Fibroblast of skin of right biceps (primary cell): ENCODE measurements at places on chromosomes 12 and 14.

- peak; percentile 21 for DNase-seq
Measured at GRCh38 chr12:89825591-89826449, 117.2 kb upstream of the ATP2B1 start.

- DNase-seq, result peak; percentile 53
Measured at GRCh38 chr14:64232095-64232838, 61.9 kb downstream of the ESR2 start.

DNA sequence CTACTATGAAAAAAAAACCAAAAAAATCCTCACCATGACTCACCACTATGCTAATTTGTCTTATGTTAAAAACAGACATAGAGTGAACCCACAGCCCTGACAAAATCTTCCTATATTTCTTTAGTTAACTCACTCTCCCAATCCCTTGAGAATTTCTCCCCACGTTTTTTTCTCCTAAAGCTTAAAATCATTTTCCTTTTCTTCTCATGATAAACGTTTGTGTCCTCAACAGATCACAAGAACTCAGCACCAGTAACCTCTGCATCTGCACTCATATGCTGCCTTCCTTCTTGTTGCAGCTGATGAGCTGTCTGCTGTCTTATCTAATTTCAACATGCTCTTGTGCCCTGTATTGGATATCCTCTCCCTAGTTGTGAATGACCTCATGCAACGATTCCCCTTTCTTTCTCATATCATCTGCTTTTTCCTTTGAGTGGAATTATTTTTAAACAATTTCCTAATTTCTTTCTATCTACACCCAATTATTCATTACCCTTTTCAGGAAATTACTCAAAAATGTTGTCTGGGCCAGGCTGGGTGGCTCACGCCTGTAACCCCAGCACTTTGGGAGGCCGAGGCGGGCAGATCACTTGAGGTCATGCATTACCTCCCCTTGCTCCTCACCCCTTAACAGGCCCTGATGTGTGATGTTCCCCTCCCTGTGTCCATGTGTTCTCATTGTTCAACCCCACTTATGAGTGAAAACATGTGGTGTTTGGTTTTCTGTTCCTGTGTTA lies 427.5 kb upstream of the MGAT4C start:
- peak; percentile 70 for DNase-seq

- no peak for DNase-seq
Measured at GRCh38 chr12:124928912-124929530, 14.6 kb upstream of the UBC start.

DNA sequence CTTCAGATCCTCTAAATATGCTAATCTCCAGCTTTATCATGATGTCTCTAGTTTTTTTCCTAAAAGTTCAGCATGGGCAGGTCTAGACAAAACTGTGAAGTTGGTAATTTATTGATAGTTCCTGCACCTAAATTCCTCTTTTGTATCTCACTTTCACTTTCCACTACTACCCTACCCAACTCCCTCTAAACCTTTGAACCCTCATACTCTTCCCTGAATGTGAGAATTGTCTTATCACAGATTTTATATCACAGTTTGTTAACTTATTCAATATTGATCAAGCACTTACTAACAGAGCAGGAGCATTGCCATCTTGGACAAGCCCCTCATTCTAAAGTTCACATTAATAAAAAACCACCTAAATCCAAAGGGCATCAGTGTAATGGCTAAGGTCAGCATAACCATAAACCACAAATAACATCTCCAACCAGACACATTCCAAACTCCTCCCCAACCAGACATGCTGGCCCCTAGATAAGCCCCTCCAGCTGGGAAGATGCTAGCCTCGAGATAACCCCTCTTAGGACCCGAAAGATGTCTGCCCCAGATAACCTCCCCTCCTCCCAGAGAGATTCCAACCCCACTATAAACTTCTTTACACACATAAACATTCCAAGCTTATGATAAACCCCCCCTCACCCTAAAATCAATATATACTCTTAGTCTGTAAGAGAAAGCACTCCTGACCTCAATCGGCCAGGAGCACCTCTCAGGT lies 78.7 kb downstream of the FSCB start:
- no peak for DNase-seq

DNA sequence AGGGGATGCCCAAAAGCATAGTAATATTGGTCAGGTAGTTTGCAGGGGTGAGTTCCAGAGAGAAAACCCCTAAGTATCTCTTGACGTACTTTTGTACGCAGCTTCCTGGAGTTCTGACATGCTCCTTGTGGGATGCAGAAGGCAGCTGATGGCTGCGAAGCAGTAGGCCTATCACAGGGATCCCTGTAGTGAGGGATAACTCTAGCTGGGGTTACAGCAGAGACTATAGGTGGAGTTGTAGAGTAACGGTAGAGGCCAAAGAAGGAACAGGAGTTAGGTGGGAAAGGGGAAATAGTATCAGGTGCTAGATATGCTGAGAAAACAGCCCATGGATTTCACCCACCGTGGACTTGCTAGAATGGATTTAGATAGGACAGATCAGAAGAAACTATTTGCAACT lies 37.3 kb downstream of the MGST1 start:
- DNase-seq, result no peak

DNA sequence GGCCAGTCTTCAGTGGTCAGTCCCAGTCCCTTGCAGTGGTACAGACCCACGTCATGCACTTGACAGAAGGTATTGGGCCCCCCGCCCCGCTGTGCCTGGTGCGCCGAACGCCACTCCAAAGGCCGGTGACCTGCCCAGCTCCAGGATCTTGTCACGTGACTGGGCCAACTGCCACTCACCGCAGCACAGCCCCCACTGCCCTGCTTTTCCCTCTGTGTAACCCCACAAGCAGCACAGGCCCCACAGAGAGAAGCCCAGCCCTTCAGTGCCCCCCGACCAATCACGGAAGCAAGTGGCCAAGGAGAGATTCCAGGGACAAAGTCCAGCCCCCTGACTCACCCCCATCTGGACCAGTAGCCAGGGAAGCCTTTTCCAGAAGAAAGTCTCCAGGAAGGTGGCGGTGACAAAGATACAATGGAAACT lies 498 bp downstream of the GPR132 start:
- DNase-seq, result peak; percentile 63

DNA sequence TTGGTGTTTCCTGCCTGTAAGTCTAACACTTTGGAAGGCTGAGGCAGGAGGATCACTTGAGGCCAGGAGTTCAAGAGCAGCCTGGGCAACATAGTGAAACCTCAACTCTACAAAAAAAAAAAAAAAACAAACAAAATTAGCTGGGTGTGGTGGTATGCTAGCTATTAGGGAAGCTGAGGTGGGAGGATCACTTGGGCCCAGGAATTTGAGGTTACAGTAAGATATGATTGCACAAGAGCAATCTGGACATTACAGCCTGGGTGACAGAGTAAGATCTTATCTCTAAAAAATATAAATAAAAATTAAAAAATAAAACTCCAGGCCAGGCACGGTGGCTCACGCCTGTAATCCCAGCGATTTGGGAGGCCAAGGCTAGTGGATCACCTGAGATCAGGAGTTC lies 39.8 kb upstream of the CMKLR1 start:
- no peak for DNase-seq

- no peak for DNase-seq
Measured at GRCh38 chr12:114682106-114682784, 1.7 kb downstream of the TBX3 start.

GRCh38 chr12:87608321-87608720 lies 420.9 kb downstream of the C12orf50 start:
- DNase-seq, result no peak

- no peak for DNase-seq
Measured at GRCh38 chr12:44795970-44796369, 80.1 kb downstream of the NELL2 start.

- no peak for DNase-seq
Measured at GRCh38 chr12:8078916-8079315, 3.2 kb upstream of the NECAP1 start.
